Left forelimb (tissue), 1 donor: ENCODE measurements at places on chromosomes 4 and X.

- DNase-seq: no peak
Observed at GRCh38 chr4:74796631-74797030, 2.3 kb upstream of the BTC start.

DNA sequence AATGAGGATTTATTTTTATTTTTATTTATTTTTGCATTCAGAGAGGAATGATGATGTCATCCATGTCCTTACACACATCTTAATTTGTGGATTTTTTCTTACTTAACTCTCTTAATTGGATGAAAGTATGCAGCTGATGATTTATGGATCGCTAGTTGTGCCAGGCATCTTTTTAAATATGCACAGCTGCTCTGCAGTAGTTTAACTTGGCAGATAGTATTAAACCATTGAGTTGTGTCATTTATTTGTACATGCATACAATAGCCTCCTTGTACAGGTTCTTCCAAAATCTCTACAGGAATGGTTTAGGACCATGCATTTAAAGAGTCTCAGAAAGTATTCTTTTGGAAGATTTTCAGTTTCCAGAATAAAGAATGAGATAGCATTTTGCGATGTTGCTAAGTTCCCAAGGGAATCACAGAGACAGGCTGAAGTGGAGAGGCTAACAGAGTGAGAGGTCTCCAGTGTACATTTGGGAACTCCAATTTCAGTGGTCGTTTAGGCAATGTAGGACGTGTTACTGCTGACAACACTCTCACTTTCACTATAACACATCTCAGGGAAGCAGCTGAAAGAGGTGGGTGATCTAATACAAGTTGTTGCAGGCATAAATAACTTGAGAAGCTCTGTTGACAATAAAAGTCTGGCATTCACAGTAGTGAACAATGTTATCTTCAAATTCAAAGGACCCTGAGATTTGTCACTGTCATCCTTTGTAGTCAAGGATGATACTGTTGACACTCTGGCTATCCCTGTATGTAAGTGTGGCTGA is 49.9 kb upstream of the SCRG1 start:
- no peak for DNase-seq

- no peak for DNase-seq
Observed at GRCh38 chr4:69485130-69485529, 10.6 kb downstream of the UGT2B4 start.

GRCh38 chr4:164571593-164572390 is 182.1 kb upstream of the SMIM31 start:
- DNase-seq: no peak

DNA sequence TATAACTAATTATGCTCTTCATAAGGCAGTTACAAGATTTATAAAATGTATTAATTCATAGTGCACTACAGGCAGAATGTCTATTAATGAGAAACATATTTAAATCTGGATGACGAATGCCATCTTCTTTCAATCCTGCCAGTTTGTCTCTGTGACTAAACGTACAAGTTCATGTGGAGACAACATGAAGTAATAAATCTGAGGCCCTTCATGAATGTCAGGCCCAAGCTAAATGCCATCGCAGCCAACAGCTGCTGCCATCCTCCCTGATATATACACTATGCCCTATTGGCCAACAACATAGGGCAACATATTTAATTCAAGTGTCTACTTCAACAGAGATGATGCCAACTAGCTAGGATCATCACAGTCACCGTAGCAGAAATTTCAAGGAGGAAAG is 43.7 kb downstream of the TSPAN5 start:
- no peak for DNase-seq

DNA sequence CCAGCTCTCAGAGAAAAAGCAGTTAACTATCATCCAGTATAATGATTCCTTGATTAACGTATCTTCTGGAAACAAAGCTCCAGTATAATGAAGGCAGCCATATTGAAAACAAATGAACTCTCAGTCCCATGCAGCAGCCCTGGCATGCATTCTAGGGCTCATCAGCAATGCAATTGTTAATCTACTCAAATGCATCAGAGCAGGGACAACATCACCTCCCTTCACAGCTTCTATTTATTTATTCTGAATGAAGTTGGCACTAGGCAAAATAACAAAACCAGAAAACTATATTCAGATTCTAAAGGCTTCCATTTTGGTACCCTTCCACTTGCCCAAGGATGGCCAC is 11.4 kb downstream of the SH3D19 start:
- DNase-seq: no peak

GRCh38 chr4:6414578-6414977 is 57.8 kb downstream of the PPP2R2C start:
- DNase-seq: no peak

DNA sequence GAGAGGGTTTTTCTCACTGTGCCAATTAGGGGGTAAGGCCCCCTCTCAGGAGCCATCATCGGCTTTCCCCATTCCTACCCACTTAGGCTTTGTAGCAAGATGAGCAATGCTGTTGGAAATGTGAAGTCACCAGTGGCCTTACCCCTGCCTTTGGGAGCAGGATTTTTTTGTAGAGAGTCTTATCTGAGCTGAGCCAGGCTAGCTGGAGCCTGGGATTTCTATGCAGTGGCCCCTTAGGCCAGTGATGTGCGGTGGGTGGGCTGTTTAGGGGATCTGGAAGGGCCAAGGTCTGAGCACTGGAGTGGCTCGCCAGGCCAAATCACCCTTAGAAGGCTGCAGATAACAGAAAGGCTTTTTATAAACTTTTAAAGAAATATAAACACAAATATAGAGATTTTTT is 4.2 kb downstream of the CXorf65 start:
- DNase-seq: no peak

DNA sequence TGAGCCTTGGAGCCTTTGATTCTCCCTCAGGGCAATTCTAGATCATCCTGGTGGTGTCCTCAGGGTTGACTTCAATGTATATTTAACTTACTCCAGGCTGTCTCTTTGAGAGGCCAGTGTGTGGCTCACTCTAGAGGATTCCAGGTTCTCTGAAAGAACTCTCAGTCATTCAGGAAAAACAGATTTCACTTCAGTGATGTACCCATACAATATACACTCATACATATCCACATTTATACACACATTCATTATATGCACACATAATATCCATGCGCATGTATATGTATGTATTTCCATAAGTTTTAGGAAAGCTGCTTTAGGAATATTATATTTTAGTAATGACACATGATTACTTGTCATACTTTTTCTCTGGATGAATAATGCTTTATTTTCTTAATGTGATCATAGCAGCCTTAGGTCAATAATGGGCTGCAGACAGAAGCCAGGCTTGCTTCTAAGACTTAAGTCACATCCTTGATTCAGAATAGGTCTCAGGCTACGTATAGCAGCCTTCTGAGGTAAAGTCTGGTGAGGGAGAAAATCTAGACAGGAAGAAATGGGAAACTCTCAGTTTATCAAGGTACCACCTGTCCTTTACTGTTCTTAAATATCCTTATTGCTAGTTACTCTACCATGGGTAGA is 397.0 kb downstream of the GPAT3 start:
- no peak for DNase-seq

- no peak for DNase-seq
Observed at GRCh38 chr4:73856518-73856917, 3.4 kb downstream of the PF4V1 start.

GRCh38 chr4:24956763-24957162 is 43.9 kb upstream of the CCDC149 start:
- DNase-seq: no peak

GRCh38 chrX:118212817-118213183 is 96.2 kb upstream of the KLHL13 start:
- DNase-seq: no peak

- no peak for DNase-seq
Observed at GRCh38 chrX:17007134-17007768, 60.8 kb downstream of the REPS2 start.

- no peak for DNase-seq
Observed at GRCh38 chrX:104113222-104113965, 1.1 kb downstream of the ZCCHC18 start.

DNA sequence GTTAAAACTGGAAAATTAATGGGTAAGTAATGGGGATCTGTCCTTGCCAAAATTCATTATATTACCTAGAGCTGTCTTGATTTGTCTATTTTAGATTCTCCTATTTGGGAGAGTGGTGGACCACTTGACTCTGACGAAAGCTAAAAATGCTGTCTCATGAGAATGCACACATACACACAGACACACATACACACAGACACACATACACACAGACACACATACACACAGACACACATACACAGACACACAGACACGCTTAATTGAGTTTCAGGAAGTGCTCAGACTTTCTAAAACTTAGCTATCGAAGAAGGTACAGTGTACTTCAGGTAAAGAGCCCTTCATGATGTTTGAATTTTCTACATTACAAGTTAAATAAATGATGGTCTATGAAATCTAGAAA is 279.5 kb downstream of the ANKRD50 start:
- no peak for DNase-seq

DNA sequence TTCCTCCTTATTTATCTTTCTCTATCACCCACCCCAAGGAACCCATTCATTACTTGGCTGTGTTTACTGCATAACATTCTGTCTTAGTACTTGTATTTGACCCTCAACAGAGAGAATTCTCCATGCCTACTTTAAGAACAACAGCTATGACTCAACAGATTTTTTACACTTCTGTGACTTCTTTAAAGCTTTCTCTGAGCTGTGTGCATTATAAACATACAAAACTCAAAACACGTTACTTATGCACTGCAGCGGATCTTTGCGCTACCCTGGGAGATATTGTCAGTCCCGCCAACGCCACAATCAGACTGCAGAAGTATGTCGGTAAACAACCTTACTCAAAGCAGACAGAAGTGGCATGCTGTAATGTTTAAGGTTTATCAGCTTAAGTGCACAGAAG is 35.1 kb downstream of the PRKX start:
- no peak for DNase-seq

DNA sequence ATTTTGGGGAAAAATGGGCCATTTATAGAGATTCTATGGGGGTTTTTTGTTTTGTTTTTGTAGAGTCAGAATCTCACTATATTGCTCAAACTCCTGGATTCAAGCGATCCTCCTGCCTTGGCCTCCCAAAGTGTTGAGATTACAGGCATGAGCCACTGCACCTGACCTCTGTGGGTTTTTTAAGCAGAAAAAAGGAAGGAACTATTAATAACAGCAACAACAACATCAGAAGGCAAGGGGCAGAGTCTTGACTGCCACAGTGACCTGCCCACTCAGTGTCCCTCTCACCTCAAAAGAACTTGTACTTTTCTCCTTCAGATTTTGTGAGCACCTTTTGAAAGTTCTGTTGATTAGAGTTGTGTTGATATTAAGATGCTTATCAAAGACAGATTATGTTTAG is 48.1 kb downstream of the FNIP2 start:
- DNase-seq: no peak

DNA sequence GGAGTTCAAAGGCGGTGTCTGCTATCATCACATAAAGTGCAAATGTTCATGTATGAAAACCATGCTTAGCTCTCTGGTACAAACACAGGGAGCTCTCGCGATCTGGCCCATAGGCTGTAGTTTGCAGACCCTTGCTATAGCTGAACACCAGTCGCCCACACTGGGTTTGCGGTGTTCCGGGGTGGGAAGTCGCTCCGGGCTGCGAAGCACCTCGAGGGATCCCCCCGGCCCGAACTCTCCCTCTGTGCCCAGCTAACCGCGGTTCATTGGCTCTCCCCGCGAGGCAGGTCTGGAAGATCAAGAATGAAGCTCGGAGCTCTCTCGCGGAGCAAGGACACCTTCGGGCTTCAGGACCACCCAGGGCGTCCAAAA is 341 bp upstream of the PRPS2 start:
- peak; percentile 65 for DNase-seq

DNA sequence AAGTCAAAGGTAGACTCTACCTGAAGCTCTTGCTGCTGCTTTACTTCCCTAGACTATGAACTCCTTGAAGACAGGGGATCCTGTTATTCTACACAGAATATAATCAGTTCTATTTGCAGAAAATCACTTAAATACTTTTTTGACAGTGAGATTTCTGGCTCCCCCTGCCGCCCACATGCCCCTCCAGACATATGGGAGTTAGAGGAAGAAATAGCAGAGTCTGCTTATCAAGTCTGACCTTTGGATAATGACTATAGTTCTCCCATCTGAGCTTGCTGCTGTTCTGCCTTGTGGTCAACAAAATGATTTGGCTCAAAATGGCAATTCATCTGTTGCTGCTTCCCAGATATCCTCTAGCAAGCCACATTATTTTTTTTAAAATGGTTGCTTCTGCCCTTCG is 101.1 kb downstream of the ENOX2 start:
- DNase-seq: no peak

- DNase-seq: no peak
Observed at GRCh38 chrX:132533409-132533808, 44.6 kb upstream of the MBNL3 start.

DNA sequence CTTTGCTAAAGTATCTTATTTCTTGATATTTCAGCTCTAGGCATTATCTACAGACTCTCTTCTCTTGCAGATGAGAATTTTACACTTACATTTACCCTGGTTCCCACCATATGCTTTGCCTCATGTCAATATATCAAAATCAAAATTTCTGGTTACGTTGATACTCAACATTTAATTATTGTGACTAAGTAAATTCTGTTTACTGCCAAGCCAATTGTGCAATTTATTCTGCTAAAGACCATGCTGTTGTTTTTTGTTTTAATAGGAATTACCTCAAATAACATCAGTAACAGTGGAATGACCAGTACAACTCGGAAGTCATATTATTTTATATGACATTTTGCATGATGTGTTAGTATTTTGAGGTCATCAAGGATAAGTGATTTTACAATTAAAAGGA is 125.5 kb downstream of the IL15 start:
- DNase-seq: no peak

GRCh38 chr4:1534876-1535526 is 128.8 kb upstream of the NKX1-1 start:
- DNase-seq: no peak

GRCh38 chr4:128177498-128177897 is 110.1 kb downstream of the PGRMC2 start:
- no peak for DNase-seq

- DNase-seq: peak; percentile 68
Observed at GRCh38 chr4:2261110-2261852, 628 bp downstream of the MXD4 start.

DNA sequence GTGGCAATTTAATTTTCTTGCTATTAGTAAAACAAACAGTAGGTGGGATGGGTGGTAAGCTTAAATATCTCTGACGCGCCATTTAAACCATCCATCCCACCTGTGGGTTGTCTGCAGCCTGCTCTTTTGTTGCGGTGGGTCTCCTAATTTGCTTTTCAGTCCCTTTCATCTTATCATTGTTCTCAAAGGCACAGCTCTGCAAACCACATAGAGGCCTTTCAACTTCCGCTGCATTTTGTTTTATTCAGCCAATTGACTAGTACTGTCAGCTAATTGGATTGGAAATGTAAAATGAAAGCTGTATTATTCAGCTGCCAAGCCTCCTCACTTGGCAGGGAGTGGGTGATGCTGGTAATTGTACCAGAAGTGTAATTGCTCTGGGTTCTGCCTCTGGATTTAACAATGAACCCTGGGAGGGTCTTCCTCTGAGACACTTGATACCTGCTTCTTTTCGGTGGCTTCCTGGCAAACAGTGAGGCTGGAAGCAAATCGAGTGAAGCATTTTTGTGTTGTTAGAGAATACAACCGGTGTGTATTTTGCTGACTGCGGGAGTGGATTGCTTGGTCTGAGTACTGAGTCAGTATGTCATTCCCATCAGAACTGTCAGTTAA is 165.6 kb downstream of the FRAS1 start:
- no peak for DNase-seq
